GM12891 (cell line): ENCODE measurements at places on chromosomes 1 and 21.

GRCh38 chr21:44434568-44434925, 20.8 kb upstream of the LRRC3 start:
- DNase-seq = no peak

DNA sequence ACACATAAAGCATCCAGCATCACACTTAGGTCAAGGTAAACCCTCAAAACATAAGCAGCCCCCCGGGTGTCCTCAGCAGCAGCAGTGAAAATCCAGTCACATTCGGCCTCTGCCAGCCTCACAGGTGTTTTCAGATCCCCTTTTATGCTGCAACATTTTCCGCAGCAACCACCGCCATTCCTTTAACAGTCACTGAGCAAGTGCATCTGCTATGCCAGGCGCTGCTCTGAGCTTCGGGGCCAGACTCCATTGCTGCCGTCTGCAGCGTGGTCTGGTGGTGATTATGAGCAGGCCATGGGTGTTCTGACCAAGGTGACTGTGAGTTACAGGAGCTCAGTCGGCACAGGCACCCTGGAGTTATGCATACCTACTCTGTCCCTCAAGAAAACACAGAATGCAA, 4.5 kb downstream of the URB1 start:
- DNase-seq = no peak

- no peak for DNase-seq
Measured at GRCh38 chr1:11098931-11099309, 749 bp downstream of the EXOSC10 start.

DNA sequence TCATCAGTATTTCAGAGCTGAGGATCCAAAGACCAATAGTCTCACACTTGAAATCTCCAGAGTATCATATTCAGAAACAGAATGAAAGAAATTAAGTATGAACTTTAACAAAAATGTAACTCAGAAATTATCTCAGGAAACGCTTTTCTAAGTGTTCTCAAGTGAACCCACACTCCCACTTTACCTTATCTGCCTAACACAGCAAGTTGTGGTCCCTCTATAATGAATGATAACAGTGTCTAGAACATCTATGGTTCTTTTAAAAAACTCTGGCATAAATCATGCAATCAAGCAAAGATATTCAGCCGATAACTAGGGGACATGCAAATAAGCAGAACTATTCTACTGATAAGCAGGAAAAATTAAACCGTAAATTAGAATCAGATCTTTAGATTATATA, 1574.2 kb downstream of the PLA2G4A start:
- no peak for DNase-seq

GRCh38 chr1:219413536-219413935, 199.4 kb downstream of the ZC3H11B start:
- no peak for DNase-seq

GRCh38 chr1:221793439-221794078, 51.7 kb upstream of the DUSP10 start:
- DNase-seq = no peak

DNA sequence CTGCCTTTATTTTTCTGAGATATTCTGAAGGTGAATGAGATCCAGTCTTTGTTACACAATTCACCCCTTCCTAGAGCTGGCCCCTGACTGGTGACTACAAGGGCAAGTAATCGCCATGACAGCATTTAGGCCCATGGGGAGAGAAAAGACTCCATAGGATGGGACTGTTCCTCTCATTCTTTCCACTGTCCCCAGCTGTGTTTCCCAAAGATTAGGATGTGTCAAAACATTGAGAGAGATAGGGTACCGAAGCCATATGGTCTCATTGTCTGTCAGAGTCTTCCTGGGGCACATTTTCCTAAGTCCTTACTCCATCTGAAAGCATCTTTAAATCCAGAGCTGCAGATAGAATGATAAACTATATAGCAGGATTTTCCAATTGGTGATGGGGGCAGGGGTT, 423.5 kb downstream of the OMA1 start:
- no peak for DNase-seq

GRCh38 chr1:54415533-54415932, 9.3 kb upstream of the SSBP3 start:
- DNase-seq = no peak

DNA sequence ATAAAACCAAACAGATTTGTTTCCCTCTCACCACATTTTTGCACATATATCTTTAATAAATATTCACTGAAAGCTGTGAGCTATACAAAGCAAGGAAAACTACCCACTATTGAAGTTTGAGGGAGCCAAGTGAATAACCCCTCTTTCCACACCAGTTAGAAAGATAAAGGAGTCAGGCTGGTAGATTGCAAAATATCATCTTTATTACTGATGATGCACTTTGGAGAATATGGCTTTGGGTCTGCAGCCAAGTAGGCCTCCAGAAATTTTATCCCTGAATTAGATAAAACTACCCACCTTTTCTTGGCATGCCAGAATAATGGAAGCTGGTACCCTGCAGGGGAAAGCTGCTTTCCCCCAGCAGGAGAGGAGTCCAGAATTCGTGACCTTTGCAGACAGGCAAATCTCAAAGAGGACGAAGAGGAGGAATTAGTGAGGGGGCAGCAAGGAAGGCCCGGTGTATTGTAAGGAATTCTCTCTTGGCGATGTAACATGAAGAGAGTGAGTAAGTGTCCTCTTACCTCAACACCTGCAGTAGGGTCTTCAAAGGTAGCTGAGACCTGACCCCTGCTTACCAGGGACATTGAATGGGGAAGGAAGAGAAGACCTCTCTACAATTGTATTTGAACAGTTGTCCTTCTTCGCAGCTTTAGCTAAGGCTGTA, 84.7 kb downstream of the LRRC8D start:
- DNase-seq = no peak

GRCh38 chr1:32893198-32894018, 7.1 kb downstream of the HPCA start:
- DNase-seq = no peak

- DNase-seq = no peak
Measured at GRCh38 chr1:110262296-110262695, 52.2 kb downstream of the KCNC4 start.

DNA sequence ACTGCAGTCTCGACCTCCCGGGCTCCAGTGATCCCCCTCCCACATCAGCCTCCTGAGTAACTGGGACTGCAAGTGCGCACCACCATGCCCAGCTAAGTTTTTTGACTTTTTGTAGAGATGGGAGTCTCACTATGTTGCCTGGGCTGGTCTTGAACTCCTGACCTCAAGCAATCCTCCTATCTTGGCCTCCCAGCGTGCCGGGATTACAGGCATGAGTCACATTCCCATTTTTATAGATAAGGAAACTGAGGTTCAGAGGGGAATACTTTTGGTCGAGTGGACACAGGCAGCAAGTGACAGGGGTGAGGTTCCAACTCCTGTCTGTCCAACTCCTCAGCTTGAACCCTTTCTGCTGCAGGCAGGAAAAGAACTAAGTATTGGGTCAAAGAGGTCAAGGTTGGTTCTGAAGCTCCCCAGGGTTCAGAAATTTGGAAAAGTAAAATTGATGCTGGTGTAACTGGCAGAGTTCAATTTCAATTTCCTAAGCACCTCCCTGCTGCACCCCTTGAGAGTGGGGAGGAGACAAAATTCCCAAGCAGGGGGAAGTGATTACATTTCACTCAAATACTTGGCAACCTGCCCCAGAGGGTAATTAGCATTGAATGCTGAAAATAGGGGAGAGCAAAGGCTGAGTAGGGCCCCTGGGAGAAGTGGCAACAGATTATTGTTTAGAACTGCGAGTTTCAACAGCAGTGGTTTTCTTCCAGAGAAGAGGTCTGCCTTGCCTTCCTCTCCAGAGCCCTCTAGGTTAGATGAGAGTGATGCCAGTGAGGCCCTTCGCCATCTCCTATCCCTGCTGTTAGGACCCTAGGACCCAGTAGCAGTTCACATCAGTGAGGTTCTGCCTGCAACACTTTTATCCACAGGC, 17.5 kb upstream of the ALPL start:
- no peak for DNase-seq

- DNase-seq = no peak
Measured at GRCh38 chr1:26839779-26840178, 13.3 kb downstream of the ZDHHC18 start.

DNA sequence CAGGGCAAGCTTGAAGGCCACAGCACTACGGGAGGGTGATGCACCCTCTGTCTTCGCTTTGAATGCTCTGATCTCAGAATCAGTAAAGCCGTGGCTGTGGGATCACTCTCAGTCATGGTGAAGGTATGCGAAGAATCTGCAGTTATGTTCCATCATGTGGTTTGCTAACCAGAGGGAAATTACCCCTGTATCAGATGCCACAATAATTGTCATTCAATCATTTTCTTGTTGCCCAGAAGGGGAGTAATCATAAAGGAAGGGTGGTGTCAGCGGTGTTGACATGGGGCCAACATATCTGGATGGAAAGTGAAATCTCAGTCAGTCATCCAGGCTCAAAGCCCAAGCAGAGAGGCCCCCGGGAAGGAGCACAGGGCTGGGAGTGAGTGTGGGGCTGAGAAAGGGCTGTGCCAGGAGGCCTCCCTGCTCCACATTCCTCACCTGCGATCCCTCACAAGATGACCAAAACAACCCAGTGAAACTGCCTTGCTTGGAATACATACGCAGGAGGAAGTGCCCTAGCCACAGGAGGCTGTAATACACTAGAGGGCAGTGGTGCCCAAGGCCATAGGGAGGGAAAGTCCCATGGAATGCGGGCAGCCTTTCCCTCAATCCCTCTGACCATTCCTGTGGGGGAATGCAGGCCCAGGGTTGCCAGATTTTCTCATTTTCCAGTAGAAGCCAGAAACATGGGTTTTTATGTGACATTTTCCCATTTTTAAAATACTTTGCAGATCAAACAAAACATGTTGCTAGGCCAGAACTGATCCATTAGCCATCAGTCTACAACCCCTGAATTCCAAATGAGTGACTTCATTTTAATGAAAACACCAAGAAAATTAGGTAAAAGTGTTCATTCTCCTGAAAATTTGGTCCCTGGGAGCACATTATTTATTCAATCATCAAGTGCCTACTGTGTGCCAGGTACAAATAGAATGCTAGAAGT, 95.7 kb upstream of the VANGL1 start:
- DNase-seq = no peak

GRCh38 chr1:31715087-31715872, 11.5 kb upstream of the COL16A1 start:
- DNase-seq = no peak

DNA sequence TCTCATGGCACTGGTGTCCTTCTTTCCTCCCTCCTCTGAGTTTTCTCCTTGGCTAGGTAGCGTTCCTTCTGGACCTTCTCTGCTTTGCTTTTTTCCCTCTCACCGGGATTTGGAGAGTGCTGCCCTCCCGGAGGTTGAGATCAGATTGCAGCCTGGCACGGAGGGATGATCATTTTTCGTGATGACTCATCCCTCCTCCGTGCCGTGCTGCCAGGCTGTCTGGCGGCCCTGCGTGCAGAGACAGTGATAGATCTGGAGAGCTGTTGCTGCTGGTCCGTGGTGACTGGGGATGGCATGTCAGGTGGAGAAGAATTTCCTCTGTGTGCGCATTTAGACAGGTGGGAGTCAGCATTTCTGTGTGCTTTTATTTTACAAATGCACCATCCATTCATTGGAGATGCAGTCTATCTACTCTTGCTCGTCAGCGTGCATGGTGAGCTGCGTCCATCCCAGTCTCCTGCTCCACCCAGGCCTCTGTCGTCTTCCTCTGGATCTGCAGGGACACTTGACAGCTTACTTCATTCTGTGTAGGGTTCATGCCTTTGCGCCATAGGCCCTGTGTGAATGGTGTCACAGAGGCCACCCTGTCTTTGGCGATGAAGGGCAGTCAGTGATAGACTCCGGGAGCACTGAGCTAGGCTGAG, 104.4 kb downstream of the PCBP3 start:
- DNase-seq = no peak

DNA sequence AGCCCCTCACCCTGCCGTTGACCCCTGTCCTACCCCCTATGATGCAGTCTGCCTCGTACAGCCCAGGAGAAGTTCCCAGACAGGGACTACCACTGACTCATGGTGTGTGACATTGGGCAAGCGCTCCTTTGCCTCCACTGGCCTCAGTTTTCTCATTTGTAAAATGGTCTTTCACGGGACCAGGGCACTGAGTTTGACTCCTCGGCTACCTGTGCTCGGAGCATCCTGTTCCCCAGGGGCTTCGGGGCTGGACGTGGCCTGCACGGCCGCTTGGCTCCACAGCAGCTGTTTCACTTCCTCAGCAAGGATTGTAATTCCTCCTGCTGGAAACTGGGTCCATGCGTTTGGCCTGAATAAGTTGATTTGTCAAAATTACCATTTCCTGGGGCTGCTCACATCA, 277.3 kb downstream of the MATN1 start:
- no peak for DNase-seq

- no peak for DNase-seq
Measured at GRCh38 chr1:22190731-22191130, 47.8 kb upstream of the WNT4 start.

- no peak for DNase-seq
Measured at GRCh38 chr1:57633056-57633455, 209.2 kb upstream of the DAB1 start.

GRCh38 chr1:50476800-50477199, 53.6 kb upstream of the DMRTA2 start:
- peak; percentile 2 for DNase-seq

GRCh38 chr1:158945061-158945460, 13.7 kb downstream of the PYHIN1 start:
- no peak for DNase-seq
